ENCODE measurements at places on chromosomes 2 and 18.

DNA sequence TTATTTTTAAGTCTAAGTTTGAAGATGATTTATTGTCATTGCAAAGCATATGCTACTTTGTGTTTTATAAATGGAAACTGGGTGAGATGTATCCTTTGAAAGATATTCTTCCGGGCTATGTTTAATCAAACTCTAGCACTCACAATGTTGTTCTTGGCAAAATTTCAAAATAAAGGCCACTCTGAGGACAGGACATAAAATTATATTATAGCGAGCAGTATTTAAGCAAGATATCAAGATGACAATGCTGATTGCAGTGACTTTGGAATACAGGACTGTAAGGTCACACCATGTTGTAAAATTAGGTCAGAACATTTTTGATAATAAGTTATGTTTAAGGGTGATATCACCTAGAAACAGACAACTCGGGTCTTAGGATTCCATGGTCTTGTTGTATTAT is 14.2 kb downstream of the RPRM start:
- DNase-seq: no peak

GRCh38 chr2:18856765-18857164 is 267.4 kb upstream of the NT5C1B start:
- no peak for DNase-seq

DNA sequence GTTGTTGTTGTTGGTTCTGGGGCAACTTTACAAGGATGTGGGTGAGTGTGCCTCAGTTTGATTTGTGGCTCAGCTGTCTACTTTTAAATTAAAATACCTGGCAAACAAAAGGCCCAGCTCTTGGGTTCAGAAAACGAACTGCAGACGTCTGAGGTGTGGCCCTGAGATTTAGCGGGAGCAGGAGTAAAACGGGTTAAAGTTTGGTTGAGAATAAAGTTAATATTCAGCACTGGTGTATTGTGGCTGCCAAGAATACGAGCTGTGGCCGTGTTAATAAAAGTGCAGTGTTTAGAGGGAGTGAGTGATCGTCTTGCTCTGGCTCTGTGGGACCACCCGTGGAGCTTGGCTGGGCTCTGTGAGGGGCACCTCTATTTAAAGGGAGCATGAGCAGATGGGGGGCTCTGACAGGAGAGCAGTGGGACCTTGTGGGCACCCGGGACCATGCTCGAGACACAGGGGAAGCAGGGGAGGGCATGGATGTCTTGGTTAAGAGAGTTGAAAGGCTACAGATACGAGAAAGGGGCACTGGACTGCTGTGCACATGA is 80.3 kb downstream of the VAPA start:
- no peak for DNase-seq

DNA sequence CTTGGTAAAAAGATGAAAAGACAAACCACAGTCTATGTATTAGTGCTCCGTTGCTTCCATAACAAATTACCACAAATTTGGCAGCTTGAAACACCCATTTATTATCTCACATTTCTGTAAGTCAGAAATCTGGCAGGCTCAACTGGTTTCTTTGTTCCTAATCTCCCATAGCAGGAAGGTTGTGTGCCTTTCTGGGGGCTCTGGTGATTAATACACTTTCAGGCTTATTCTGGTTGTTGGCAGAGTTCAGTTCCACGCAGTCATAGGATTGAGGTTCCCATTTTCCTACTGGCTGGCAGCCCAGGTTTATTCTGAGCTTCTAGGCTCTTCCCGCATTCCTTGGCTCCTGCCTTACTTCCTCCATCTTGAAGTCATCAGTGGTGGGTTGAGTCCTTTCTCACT is 189.3 kb downstream of the ANAPC1 start:
- no peak for DNase-seq

DNA sequence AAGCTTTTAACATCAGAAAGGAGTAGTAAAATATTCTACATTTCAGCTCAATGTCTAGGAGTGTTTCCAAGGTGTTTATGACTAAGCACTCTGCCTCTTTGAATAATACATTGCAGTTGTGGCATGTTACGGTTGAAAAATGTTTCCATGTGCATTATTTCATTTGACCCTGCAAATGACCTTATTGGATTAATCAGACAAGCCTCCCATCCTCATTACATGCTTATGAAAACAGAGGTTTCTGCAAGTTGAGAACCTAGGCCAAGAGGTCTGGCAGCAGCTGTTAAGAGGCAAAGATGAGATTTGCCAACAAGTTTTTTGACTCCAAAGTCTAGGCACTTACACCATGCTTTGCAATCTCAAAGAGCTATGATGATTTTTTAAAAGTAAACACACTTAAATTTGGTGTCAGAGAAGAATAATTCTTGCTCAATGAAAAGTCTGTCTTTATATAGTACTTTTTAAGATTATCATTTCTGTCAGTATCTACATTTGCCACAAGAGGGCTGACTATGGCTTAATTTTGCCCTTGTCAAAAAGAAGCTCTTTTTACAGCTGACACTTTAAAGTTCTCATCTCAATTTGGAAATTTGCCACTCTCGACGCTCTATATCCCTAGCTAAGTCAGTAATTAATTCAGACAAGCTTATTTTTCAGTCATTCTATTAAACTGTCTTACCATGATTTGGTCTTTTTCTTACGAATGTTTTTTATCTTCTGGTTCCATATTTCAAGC is 260.6 kb downstream of the PAX3 start:
- DNase-seq: peak; percentile 28

- no peak for DNase-seq
Observed at GRCh38 chr2:60840880-60841279, 40.5 kb upstream of the REL start.

- peak; percentile 92 for DNase-seq
Observed at GRCh38 chr18:23825978-23826405, 136.7 kb downstream of the LAMA3 start.

DNA sequence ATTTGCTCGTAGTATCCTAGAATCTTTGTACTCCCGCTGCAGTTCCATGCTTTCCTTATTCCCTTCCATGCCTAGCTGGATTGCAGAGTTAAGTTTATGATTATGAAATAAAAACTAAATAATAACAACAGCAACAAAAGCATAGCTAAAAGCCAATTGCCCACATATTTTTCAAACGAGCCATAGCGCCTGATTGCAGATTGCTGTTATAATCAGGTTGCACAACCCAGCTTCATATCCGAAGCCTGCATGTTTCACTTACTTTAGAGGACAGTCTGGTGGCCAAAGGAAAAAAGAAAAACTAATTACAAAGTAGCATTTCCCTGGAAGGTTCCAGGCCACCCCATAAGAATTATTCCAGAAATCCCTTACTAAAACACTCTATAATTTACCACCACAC is 31.9 kb upstream of the PNO1 start:
- no peak for DNase-seq

- DNase-seq: no peak
Observed at GRCh38 chr2:187477051-187477450, 29.0 kb upstream of the CALCRL start.

- peak; percentile 76 for DNase-seq
Observed at GRCh38 chr2:37886745-37887144, 38.3 kb upstream of the RMDN2 start.

- no peak for DNase-seq
Observed at GRCh38 chr2:221590861-221591365, 18.8 kb upstream of the EPHA4 start.

GRCh38 chr2:69292256-69292655 is 94.8 kb downstream of the GFPT1 start:
- no peak for DNase-seq

DNA sequence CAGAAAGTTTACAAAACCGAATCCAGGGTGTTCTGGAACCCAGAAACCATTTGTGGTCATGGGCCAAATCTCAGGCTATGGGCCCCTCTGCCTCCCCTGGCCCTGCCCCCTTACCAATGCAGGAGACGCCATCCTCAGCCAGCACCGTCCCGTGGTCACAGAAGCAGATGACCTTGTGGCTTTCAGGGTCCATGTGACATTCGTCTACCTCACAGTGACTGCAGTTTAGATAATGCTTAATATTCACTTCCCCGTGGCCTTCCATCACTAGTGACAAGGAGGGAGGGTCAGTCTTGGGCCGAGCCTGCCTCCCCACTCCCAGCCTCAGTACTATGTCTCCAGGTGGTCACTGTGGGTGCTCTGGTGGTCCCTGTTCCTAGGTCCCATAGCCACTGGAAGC is 111.6 kb downstream of the CLIP4 start:
- no peak for DNase-seq

- no peak for DNase-seq
Observed at GRCh38 chr2:104092886-104093285, 761.0 kb upstream of the POU3F3 start.

GRCh38 chr18:9519399-9519798 is 44.1 kb downstream of the RALBP1 start:
- DNase-seq: no peak

DNA sequence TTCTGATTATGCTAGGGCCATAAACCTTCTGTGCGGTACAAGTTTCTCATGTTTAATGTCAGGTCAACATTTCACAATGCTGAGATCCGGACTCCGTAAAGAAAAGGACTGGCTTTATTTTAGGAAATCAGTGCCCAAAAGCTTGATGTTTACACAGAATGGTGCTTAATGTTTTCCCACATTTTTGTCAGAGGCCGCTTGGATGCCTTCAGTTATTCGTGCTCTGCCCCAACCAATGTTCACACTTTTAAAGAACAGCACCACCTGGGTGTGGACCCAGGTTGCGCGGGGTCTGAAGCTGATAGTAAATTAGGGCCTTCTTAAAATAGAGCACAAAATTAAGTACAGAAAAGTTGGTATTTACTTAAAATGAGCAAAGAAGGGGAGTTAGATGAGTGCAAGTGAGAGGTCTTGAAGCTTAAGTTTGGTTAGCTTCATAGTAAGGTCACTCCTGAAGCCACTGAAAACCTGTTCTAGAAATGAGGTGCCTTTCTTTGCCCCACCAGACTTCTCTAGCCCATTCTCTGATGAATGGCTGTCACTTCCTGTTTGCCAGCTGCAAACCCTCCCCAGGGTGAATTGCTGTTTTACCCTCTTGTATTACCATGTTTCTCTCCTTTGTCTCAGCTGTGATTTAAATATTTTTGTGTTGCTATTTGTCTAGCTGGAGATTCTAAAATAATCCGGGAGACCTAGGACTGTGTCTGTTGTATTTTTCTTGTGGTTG is 20.5 kb downstream of the SLC3A1 start:
- DNase-seq: no peak

DNA sequence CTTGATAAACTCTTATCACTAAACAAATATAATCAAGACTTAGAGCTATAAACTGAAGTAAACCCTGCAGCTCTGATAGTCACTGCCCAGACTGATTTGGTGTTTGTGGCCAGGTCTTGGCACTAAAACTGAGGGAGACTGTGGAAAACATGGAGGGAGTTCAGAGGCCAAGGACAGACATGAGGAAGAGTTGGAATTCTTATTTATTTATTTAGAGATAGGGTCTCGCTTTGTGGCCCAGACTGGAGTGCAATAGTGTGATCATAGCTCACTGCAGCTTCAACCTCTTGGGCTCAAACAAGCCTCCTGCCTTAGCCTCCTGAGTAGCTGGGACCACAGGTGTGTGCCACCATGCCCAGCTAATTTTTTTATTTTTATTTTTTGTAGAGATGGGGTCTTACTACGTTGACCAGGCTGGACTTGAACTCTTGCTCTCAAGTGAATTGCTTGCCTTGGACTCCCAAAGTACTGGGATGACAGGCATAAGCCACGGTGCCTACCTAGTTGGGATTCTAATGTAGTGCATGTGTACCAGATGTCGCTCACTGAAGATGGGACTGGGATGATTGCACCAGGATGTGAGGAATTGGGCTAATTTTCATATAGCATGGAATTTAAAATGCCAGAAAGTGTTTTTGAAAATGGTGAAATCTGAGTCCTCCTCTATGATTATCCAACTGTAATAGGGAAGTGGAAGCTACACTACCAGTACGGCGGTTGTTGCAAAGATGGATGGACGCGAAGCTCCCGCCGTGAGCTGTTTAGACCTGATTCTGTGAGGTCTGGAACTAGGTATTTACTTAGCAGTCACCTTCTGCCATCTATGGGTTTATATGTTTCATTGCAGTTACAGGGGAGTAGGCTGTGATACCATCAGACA is 52.7 kb upstream of the CTLA4 start:
- DNase-seq: peak; percentile 86

- DNase-seq: no peak
Observed at GRCh38 chr2:224426656-224427055, 24.7 kb upstream of the FAM124B start.

GRCh38 chr2:237280939-237281338 is 133.0 kb downstream of the COL6A3 start:
- DNase-seq: no peak

DNA sequence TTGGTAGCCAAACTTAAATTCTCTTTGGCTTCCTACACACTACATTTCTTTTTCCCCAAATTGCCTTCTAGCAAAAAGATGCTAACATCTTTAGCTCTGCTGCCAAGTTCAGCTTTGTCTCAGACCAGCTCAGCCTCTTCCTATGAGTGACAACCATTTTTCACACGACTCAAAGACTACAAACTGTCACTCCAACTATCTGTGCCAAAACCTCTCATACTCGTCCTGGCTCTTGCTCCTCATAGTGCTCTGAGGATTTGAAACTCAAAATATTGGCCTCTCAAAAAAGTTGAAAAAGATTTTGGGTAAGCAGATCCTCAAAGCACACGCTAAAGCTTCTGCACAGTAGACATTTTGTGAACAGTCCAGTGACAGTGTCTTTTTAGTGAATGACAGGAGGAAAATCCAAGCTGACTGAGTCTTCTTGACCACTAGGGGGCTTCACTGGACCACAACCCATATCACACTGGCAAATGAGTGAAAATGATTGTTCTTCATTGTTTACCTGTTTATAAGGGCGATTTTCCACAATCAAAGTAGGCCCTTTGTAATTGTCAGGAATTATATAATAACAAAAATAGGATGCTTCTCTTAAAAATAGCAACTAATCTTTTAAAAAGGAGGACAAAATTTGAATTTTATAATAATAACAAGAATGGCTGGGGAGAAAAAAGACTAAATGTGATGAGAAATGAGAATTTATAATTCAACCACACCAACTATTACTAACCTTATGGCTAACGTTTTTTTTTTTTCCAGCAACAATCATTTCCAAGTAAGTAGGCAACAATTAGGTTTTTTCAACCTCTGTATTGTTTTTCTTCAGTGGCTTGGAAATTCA is 85.5 kb upstream of the PGAP1 start:
- peak; percentile 45 for DNase-seq

- no peak for DNase-seq
Observed at GRCh38 chr18:34397286-34397896, 172.7 kb upstream of the NOL4 start.

- no peak for DNase-seq
Observed at GRCh38 chr2:159209341-159210306, 76.9 kb downstream of the WDSUB1 start.

DNA sequence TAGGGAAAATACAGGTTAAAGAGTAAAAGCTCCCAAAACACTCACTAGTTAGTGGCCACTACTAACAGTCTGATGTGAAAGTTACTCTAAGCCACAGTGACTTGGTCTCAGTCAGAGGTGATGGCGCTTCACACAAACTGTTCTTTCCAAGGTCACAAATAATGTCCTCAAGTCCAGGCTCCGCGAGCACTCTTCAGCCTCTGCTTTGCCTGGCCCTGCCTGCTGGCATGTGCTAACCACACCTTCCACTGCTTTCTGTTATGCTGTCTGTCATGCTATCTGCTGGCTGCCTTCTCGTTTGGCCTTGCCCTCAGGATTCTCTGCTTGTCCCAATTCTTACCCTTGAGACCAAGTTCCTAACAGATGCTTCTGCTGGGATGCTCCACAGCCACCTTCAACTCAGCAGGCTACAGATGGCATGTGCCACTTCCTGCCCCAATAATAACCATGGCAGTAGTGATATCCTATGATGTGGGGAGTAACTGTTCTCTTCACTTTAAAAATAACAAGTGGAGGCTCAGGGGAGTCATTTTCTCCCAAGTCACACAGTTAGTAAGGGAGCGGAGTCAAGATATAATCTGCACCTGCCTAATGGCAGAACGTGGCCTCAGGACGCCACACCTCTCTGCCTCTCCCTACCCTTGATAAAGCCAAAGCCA is 75.7 kb downstream of the ZAP70 start:
- DNase-seq: no peak

- DNase-seq: no peak
Observed at GRCh38 chr2:175627405-175627804, 374.7 kb downstream of the LNPK start.

Data from LHCN-M2 (cell line).